ENCODE measurements at places on chromosomes 2 and 18. TPM values are rescaled to one million over a fixed set of nuclear protein-coding genes. Genes with fewer than 3 reads are reported as not detected.
A peak's percentile ranks its signal among the peaks of the same experiment; 100 is the strongest.

- no peak for DNase-seq
Measured at GRCh38 chr2:177474998-177475397, 82.4 kb downstream of the AGPS start.

DNA sequence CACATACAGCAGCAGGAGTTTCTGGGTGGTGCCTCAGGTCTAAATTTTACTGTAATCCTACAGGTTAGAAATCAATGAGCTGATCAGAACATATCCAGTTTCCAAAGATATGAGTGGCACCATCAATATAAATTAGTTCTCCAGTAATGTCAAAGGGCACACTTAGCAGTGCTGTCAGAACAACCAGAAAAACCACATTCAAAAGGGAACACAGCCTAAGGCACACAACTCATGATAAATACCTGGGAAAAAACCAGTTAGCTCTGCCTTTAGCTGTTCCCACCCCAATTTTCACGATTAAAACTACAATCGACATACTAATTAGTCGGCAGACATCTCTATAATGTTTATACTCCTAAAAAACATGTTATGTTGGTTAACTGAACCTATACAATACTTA lies 31.5 kb downstream of the ATP8B1 start:
- no peak for DNase-seq

DNA sequence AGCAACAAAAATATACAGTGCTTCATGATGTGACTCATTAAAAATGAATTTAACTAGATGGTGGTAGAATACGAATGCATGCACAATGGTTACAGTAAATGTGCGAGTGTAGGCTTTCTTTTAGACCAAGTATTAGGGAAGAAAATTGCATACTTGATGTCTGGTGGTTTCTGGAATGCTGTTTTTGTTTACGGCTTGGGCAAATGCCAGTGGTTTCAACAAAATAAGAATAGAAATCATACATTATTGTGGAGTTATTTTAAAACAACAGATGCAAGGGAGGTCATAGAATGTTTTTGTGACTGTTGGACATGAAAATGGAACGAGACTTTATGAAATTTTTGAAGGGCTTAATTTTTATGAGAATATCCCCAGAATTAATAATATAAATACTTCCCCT lies 580.9 kb downstream of the PLCL1 start:
- no peak for DNase-seq

GRCh38 chr2:42223855-42224268 lies 54.7 kb downstream of the EML4 start:
- DNase-seq = no peak

DNA sequence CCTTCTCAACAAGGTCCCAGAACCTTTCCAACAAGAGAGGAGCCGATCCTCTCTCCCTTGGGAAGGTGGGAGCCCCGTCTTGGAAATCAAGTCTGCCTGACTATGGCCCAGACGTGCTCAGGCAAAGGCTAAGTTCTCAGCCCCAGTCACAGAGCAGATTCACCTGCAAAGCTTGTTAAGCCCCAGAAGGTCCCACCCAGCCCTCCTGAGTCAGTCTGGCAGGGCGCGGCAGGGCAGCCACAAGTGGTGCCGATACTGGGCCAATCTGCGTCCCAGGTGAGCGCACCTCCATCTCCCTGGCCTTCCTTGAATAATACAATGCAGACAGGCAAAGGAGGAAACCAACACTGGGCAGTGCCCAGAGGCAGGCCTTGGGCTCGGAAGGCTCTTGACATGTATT lies 15.0 kb downstream of the CRACDL start:
- DNase-seq = no peak

GRCh38 chr2:122100756-122101155 lies 345.3 kb downstream of the TSN start:
- DNase-seq = no peak

DNA sequence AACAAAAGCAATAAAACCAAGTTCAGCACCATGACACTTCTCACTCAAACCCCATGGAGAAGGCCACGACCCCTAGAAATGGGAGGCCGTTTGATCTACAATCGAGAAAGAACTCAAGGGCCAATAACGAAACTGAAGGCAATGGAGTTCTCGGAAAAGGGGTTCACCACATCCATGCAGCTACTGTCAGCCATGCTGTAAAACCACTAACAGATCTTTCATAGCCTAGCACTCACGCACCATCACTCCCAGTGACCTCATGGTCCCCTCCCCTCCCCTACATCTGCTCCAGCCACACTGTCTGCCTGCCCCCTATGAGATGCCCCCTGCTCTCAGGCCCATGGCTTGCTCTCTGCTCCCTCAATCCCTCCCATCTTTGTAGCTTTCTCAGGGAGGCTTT lies 135.3 kb downstream of the TMEM163 start:
- DNase-seq = no peak

DNA sequence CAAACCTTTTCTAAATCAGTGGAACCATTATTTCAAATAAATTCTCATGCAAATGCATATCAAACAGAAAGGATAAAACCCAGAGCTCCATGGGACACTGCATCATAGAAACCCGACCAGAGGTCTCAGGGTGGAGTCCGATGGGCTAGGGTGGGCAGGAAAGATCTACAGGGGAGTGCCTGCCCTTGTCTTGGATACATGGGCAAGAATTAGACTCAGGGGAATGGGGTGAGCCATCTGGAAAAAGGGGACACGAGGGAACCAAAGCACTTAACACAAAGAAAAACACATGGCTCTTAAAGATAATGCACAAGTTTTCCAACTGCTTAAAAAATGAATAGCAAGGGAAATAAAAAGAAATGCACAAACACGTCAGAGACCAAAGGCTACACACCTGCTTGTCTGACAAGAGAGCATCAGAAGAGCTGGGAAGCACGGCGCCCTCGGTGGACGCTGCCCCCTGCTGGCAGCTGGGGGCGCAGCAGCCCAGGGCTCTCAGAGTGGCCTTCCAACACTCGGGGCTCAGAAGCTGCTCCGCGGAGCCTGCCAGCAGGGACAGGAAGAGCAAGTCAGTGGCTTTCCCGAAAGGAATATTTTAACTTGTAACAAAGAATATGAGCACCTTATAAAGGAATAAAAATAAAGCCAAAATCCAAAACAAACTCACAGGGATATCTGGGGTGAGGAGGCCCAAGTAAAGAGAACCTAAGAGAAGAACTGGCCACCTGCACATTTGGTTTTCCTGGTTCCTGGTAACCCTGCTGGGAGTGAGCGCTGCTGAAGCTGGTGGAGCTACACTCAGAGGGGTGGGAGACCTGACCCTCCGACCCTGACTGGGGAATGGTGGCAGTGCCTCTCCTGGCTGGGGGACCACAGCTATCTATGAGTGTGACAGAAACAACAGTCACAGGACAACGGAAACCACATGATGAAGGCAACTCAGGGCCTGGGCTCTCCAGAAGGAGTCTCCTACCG lies 54.5 kb downstream of the SIGLEC15 start:
- DNase-seq = peak; percentile 81

DNA sequence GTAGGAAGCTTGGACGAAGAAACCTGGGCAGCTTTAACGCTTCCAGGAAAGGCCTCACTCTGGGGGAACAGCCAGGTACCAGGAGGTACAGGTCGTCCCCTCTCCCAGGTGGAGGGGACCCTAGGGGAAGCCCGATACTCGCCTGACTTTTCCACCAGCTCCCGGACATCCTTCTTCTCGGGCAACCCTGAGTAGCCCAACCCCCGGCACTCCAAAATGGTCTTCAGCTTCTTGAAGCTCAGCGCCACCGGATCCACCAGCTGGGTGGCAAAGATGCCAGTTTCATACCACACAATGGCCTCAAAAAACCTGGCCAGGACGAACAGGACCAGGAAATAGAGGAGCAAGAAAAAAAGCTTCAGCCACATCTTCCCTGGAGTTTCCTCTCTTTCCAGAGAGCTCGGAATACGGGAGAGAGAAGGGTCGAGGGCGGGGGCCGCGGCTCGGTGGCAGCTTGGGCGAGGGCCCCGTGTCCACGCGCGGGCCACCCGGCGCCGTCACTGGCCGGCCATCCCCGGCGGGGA lies 1.1 kb downstream of the RNF103 start:
- no peak for DNase-seq

DNA sequence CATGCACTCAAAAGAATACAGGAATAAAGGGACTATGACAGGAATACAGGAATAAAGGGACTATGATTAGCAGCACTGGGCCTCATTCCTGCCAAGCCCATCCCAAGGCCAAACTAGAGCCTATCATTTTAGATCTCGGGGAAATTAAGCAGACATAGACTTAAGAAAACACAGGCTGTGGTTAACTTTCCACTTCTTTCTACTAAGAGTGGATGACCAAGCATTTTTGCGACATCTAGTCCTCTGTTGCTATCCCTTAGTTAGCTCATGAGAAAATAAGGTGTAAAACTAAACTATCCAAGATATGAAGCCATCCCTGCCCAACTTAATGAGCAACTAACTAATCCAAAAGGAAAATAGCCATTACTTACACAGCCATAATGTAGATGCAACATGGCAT lies 5.9 kb downstream of the LYPD1 start:
- no peak for DNase-seq

DNA sequence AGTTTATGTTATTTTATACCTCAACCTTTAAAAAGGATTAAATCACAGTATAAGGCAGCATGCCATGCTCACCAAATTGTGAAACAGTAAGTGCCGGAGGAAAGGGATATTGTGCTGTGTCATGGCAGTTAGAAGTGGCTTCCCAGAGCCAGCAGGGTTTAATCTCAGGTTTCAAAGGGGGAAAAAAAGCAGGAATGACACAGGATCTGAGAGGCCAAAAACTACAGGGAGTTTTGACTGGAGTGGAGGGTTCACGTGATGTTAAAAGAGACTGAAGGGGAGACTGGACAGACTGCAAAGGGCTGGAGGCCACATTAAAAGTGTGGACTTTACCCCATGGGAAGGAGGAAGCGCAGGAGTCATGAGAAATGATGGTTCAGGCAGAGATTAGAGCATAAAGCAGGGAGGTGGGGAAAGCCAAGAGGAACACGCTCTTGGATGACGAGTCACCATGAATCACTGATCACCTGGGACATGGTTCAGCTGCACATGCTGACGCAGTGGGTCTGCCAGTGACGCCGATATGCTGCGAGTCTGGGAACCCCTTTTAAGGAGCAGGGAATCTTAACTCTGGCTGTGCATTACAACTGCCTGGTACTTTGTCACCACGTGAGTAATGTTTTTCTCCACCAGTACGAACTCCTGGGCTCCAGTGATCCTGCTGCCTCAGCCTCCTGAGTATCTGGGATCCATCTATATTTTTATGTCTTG lies 6.1 kb downstream of the CHMP1B start:
- DNase-seq = no peak

GRCh38 chr2:43266711-43267111 lies 40.3 kb upstream of the ZFP36L2 start:
- no peak for DNase-seq

- DNase-seq = no peak
Measured at GRCh38 chr18:22101731-22102130, 67.7 kb upstream of the GATA6 start.

GRCh38 chr2:231708773-231709635 lies 679 bp downstream of the PTMA start:
- DNase-seq = no peak

DNA sequence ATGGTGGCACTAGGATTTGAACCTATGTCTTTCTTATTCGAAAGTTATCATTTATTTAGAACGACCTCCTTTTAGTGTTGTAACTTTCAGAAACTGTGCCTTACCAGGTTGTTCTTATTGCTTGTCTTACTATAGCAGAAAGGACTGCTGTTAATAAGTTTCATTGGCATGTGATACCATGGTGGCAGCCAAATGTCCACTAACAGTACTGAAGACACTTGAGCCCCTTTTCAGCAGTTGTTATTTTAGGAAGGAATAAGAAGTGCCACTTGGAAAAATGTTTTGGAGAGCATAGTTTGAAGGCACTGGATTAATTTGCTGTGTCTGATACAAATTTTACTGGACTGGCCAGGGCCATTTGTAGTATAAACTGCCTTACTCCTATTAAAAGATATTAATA lies 37.7 kb downstream of the CEP192 start:
- no peak for DNase-seq

- DNase-seq = no peak
Measured at GRCh38 chr2:53854678-53855077, 5.1 kb downstream of the GPR75 start.

DNA sequence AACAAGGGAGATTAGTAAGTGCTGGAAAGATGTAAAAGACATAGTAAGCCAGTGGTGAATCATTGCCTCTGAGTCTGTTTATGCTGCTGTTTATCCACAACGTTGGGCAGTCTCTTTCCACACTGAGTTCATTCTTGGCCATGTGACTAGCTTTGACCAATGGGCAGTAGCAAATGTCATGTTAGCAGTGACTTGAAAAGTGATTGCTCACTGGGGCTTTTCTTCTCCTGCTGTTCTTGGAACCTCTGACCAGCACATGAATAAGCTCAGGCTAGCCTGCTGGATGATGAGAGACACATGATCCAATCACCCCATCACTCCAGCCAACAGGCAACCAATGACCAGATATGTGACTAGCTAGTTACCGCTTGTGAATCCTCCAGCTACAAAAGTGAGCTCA lies 360.4 kb downstream of the SLC4A3 start:
- DNase-seq = no peak

Gene TGFBRAP1
- total RNA-seq = 17.5 TPM

Gene C2orf66
- 0.29 TPM for total RNA-seq

Gene GREB1L
- 6.5 TPM for total RNA-seq

Gene ACP1
- total RNA-seq = 124 TPM

Gene CREG2
- total RNA-seq = 4.2 TPM

Gene DIS3L2
- total RNA-seq = 37.8 TPM

Gene LRRC30
- total RNA-seq = not detected

Gene KCNF1
- total RNA-seq = 3.7 TPM

Gene POTEC
- total RNA-seq = not detected
